BJ (cell line): ENCODE measurements at places on chromosomes 13 and 19.

- no peak for DNase-seq
Measured at GRCh38 chr13:72314210-72314609, 413.2 kb downstream of the MZT1 start.

GRCh38 chr13:83452292-83452950, 429.9 kb downstream of the SLITRK1 start:
- DNase-seq: no peak

- DNase-seq: no peak
Measured at GRCh38 chr19:5396096-5396939, 55.7 kb upstream of the PTPRS start.

- DNase-seq: peak; percentile 36
Measured at GRCh38 chr13:83065108-83065507, 817.2 kb downstream of the SLITRK1 start.

DNA sequence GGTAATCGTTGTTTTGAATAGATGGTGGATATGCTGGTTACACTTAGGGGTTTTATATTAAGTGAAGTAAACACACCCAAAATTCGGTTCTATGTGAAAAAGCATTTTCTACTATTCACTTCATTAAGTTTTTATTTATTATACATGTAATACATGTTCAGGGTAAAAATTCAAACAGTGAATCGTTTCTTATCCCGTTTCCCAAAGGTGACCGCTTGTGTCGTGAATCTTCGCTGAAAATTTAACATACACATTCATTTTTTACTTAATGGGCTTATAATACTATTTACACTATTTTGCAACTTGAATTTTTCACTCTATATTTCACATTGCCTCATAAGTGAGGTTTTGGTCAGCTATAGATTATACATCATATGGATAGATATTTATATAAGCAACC, 24.5 kb downstream of the IPO5 start:
- DNase-seq: no peak

DNA sequence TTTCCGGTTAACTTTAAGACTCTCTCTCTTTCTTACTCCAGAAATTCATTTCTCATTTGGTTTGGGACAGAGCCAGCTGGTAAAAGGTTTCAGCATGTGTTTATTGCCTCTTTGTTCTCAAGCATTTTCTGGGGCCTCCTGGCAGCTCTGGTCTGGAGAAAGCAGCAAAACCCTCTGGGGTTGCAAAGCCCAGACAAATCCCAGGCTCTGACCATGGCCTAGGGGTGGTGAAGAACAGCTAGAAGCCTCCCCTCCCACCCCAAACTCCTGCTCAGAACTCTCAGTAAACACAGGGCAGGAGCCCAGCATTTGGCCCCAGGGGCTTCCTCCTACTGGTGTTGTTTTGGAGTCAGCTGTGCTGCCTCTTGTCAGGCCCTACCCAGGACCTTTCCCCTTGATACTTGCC, 124.2 kb upstream of the SERP2 start:
- DNase-seq: peak; percentile 51

DNA sequence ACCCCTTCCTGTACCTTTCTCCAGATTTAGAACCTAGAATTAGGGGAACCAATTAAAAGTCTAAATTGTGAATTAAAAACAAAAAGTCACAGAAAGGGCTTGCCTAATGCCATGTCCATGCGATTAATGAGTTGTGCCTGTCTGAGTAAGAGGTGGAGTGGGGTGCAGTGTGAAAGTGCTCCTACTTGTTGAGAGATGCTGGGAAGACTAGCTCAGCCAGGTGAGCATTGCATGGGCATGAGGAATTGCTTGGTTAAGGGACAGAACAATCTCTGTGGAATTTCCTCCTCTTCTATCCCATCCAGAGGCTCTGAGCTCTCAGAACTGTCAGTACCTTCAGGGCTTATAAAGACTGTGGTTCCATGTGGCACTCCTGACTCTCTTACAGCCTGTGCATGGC, 159.0 kb upstream of the UBL3 start:
- DNase-seq: no peak

GRCh38 chr13:33087790-33088189, 71.6 kb downstream of the KL start:
- DNase-seq: no peak

DNA sequence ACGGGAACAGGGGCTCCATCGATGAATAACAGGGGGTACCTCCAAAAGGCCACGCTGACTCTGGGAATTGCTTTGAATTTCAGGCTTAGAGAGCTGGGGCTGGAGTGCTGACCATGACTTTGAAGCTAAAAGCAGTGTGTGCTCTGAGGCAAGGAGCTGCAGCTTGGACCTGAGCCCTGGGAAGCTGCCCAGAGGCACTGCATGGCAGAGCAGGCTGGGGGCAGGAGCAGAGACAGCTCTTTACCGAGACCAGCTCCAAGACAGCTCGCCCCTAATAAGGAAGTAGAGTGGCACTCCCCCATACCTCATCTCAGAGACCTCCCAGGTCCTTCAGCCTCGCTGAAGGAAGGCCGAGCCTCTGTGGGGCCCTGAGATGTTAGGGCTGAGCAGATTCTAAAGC, 200.2 kb downstream of the COL4A1 start:
- no peak for DNase-seq

- no peak for DNase-seq
Measured at GRCh38 chr13:107348471-107348870, 780.5 kb upstream of the ARGLU1 start.

GRCh38 chr19:51417107-51417809, at the start of gene SIGLEC10:
Gene SIGLEC10, minus strand, starts transcription at chr19:51417642. Its CDS starts 61 bp downstream, at chr19:51417581.
- DNase-seq: no peak

GRCh38 chr13:98842858-98843481, 90.5 kb upstream of the SLC15A1 start:
- peak; percentile 19 for DNase-seq

- DNase-seq: no peak
Measured at GRCh38 chr13:99190147-99190985, 10.3 kb upstream of the UBAC2 start.

GRCh38 chr19:12636631-12637030, 25.9 kb downstream of the ZNF791 start:
- no peak for DNase-seq

DNA sequence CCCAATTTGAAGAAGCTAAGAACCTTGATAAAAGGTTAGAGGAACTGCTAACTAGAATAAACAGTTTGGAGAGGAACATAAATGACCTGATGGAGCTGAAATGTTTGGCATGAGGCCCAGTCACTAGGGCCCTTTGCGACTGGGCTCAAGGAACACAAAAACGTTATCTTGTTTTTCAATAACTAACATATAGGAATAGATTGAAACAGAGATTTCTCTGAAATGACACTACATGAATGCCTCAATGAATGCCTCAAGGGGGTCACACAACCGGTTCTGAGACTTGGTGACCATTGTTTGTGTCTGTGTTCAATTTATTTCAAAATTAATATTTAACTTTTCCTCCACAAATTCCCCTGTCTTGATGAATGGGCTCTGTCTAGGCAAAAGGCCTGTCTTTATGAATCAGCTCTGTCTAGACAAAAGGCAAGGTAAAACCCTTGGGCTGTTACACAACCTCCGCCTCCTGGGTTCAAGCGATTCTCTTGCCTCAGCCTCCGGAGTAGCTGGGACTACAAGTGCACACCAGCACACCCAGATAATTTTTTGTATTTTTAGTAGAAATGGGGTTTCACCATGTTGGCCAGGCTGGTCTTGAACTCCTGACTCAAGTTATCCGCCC, 932 bp upstream of the ZNF486 start:
- no peak for DNase-seq

DNA sequence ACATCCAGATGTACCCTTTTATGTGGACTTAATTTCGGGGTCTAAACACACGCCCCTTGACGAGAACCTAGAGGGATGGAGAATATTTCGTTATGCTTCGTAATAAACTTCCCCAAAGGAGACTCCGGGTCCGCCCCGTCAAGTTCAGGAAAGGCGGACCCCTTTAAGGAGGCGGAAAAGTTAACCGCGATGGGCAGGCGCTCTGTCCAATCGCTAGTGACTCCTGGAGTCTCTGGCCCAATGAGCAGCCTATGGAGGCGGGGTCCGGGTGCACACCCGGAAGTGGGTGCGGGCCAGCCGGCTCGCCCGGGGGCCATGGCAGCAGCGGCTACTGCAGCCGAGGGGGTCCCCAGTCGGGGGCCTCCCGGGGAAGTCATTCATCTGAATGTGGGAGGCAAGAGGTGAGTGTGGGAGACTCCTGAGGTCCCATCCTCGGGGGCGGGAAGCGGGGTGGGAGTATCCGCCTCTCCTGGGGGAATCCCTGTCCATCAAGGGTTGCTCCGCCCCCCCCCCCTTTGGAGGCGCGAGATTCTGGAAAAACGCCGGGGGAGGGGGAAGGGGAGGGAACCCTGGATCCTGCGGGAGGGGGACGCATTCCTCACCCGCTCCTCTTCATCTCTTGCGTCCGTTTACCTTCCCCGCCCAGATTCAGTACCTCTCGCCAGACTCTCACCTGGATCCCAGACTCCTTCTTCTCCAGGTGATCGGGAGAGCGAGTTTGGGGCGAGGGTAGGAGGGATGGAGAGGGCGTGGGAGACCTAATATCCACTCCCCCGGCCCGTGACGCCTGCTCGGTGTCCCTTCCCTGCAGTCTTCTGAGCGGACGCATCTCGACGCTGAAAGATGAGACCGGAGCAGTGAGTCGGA, at the start of gene SHKBP1:
SHKBP1 (plus strand) TSS at position 289 of the 867 bp plus-strand sequence; CDS start at position 316, 27 bp downstream.
- DNase-seq: peak; percentile 62
